Dorsolateral prefrontal cortex (tissue), 122 donors: ENCODE measurements at places on chromosomes 13 and 19. TPM values are rescaled to one million over a fixed set of nuclear protein-coding genes. Genes with fewer than 3 reads are reported as not detected.

ODAD3 gene
- 3.9 TPM for total RNA-seq

GRCh38 chr13:113887700-113888201, 23.9 kb upstream of the GAS6 start:
- no peak for DNase-seq

DNA sequence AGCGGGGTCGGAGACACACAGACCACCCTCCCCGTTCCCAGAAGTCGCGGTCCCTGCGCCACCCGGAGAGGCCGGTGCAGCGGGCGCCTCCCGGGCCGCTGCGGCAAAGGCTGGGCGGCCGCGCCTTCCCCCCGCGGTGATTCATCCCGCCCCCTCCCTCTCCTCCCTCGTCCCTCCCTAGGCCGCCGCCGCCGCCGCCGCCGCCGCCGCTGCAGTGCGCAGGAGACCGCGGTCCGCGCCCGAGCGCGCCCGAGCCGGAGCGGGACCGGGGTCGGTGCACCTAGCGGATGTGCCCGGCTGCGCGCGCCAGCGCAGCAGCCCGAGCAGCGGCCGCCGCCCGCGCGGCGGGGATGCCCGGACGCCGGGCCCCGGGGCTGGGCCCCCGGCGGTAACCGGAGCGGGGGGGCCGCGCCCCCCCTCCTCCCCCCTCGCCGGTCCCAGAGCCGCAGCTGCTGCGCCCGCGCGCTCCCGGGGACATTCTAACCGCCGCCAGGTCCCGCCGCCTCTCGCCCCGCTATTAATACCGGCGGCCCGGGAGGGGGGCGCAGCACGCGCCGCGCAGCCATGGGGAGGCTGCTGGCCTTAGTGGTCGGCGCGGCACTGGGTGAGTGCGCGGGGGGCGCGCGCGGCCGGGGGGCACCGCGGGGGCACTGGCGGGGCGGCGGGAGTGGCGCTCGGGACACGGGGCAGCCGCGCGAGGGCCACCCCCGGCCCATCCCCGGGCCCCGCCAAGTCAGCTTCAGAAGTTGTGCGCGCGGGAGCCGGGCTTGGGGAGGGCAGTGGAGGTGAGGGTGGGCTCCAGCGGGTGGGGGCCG, at the start of gene SCN1B:
SCN1B (plus strand) TSS at position 214 of the 815 bp plus-strand sequence; CDS start at position 565, 351 bp downstream.
- DNase-seq = peak; percentile 59

NLRP11 gene
- total RNA-seq = not detected

DNA sequence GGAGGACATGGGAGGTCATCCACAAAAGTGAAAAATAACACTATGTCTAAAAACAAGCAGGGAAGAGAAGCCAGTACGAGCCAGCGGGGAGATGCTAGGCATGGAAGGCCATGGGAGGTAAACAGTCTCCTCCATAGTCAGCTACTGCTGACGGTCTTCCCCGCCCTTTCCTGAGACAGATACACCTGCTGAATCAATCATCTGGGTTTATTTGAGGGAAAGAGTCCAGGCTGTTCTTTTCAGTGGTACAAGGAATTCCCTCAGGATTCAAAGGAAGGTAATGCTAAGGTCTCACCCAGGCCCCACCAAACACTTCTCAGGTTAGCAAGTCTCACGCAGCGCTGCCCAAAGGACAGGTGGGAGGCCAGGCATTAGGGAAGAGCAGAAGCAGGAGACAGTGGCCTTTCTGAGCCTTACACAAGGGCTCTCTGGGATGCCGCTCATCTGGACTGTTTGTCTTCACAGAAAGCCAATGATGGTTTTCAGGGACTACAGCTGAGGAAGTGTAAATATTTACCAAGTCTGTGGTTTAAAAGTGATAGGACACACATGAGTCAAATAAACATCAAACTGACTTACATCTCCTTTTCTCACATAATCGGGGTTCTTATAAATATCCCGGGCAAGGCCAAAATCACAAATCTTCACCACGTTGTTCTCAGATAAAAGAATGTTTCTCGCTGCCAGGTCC, 173.9 kb downstream of the FLT1 start:
- no peak for DNase-seq

DNA sequence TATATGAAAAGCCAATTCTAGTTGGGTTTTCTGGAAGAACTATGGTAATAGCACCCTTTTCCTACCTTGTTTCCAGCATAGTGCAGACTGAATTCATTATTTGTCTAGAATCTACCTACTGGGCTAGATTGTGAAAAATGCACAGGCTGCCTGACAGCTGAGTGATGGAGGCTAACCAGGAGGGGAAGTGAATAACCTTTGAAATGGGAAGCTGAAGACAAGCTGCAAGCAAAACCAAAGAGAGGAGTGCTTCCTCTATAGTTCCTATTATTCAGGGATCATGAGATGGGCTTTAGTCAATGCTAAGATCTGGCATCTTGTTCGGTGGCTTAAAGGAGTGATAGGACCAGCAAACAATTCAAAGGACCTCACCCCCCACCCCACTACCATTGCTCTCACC, 26.9 kb downstream of the MZT1 start:
- DNase-seq = no peak

SLC5A5 gene
- not detected for total RNA-seq
